ENCODE measurements at places on chromosomes 3 and 15.

- DNase-seq, result no peak
These were observed 716 bp upstream of the ISLR2 start for GRCh38 chr15:74129586-74130154.

- no peak for DNase-seq
These were observed 36.8 kb upstream of the TCAIM start for GRCh38 chr3:44301746-44302145.

DNA sequence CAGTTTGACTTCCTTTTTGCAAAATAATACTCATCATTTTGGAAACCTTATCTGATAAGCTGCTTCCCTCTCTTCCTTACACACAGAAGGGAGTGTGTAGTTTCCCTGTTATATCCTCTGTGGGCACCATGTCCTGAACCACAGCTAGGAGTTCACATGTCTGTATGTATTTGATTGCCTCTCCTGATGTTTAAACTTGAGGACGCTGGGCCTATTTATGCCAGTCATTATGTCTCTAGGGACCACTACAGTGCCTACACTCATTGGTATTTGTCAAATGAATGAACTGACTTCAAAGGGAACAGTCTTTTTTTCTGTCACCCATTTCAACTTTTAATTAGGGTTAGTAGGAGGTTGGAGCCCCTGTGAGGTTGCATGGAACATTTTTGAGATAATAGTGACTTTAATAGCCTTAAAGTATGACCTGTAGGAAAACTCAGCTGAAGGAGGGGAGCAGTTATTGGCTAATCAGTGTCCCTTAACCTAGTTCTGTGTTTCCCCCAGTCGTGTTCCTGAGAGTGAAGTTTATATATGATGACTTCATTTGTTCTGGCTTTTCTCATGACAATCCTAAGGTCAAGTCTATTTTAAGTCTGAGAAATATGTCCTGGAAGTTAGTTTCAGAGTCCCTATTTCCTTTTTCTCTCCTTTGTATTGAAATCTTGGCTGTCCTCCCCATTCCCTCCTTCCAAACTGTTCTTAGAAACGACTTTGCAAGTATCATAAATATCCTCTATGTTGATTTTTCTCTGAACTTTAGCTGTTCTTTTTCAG lies 28.9 kb downstream of the PDE8A start:
- no peak for DNase-seq

- peak; percentile 22 for DNase-seq
These were observed at the start of gene CAND2 for GRCh38 chr3:12796171-12797123. Gene CAND2 (plus strand): TSS chr3:12796680. CDS start chr3:12796721, 41 bp downstream.

- DNase-seq, result no peak
These were observed 10.6 kb downstream of the SETD5 start for GRCh38 chr3:9408061-9408460.

- DNase-seq, result no peak
These were observed 112.8 kb downstream of the NSUN3 start for GRCh38 chr3:94175677-94176076.

DNA sequence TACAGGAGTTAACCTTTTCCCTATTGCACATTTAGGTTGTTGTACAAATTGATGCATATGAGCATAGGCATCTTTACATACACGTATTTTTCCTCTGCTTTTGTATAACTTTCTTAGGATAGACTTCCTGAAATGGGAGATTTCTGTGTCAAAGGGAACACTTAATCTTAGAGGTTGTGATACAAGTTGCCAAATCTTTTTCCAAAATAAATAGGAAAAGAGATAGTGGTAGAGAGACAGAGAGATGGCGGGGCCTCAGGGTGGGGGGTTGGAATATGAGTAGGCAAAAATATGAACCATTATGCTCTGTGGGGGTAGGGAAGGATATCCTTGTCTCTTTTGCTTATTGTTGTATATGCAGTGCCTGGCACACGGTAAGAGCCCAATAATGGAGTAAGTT lies 70.7 kb upstream of the UBE2E1 start:
- no peak for DNase-seq

- DNase-seq, result no peak
These were observed 29.4 kb downstream of the SV2B start for GRCh38 chr15:91129436-91129835.

DNA sequence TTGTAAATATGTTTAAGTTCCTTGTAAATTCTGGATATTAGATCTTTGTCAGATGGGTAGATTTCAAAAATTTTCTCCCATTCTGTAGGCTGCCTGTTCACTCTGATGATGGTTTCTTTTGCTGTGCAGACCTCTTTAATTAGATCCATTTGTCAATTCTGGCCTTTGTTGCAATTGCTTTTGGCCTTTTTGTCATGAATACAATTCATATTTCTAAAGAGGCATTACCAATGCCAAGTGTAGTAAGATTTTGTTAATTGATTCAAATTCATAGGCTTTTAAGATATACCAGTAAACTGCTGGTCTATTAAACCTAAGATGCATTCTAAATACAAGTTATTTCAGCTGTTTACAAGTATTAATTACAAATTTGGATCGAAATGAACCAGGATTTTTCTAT lies 31.0 kb downstream of the PIK3R4 start:
- no peak for DNase-seq
